Activated CD4-positive, alpha-beta T cell treated with anti-CD3 and anti-CD28 coated beads, Interleukin-2, amount 50 U/mL, for 24 hours (primary cell): ENCODE measurements at places on chromosomes 16 and 17.

- no peak for DNase-seq
Measured at GRCh38 chr16:4763791-4764190, 3.2 kb downstream of the ZNF500 start.

DNA sequence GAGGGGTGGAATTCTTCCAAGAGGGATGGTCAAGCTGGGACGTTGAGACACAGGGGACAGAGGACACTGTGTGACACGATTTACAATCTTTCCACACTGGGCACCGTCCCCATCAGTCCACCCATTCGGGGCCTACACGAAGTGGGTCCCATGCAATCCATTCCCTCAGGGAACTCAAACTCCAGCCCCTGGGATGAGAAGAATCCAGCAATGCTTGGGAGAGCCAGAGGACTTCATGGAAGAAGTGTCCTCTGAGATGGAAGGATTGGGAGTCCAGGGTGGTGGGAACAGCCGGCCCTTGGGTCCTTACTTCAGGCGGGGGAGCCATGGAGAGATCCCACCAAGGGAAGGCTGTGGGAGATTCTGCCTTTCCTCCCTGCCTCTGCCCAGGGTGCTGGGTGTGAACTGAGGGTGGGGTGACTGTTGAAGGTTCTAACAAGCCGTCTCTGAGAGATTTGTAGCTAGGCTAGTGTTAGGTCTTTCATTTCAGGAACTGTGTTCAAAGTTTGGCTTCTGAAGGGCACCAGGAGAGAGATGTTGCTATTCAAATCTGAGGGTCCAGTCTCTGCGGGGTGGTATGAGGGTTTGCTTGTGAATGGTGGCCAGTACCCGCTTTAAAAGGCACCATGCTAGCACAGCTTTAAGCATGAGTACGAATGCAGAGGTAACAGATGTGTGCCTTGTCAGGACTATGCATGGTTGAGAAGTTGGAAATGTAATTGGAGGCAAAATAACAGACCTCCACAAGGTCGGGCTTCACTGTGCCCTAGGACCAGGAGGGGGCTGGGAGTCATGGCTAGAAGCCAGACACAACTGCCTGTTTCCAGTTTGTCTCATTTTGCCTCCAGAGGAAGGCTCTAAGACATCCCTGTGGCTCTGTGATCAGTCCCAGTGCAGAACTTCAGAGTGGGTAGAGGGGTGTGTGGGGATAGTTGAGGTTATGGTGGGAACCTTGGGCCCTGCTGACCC is 1.9 kb downstream of the ATP1B2 start:
- no peak for DNase-seq

DNA sequence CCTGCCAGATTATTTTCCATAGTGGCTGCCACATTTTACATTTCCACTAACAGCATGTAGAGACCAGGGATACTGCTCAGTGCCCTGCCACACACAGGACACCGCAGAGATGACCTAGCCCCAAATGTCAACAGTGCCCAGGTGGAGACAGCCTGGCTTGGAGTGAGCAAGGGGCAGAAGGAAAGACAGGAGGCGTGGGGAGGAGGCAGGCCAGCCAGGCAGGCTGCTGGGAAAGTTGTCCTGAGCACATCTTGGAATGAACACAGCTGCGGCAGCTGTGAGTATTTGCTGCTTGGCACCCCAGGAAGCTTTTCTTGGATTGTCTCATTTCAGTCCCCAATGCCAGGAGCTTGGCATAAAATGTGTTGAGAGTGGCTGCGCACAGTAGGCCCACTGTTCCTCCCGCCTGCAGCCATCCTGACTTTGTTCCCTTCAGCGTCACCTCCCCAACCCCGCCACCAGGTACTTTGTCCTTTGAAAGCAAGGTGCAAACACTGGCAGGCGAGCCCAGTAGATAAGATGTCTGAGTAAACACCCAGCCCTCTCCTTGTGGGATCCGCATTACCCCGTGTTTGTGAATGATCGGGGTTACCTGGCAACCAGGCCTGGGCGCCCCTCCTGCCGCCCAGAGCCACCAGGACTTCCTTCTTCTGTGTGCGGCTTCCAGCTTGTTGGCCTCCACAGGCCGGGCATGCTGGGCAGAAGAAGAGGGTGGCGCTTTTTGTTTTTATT is 114.0 kb downstream of the CMIP start:
- DNase-seq, result no peak

DNA sequence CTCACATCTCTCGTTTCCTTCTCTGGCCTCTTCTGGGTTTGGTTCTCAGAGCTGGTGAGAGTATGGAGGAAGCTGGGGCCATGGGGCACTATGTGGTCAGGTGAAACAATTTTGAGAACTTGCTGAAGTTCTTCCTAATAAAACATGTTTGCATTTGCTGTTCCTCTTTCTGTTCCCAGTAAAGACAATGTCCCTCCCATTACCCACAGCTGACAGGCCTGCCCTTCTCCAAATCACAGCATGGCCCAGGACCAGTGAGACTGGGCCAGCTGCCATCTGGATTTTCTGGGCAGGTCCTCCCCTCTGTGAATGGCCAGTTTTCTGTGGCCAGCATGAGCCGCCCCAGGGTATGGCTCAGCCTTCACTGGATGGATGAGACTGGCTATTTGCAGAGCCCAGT is at the start of gene CD300H:
CD300H (minus strand) TSS at position 113 of the 400 bp plus-strand sequence.
- DNase-seq, result no peak

DNA sequence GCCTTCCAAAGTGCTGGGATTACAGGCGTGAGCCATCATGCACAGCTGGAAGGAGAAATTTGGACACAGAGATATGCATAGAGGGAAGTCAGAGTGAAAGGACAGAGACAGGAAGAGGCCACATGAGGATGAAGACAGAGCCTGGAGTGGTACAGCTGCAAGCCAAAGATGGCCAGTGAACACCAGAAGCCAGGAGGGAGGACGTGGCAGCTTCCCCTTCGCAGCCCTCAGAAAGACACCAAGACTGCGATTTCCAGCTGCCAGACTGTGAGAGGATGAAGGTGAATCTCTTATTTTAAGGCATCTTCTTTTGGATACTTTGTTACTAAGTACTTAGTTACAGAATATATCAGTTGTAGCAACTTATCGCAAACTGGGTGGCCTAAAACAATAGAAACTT is 60.5 kb upstream of the PLCG2 start:
- no peak for DNase-seq

- DNase-seq, result no peak
Measured at GRCh38 chr17:81483085-81483861, 29.3 kb downstream of the ACTG1 start.

DNA sequence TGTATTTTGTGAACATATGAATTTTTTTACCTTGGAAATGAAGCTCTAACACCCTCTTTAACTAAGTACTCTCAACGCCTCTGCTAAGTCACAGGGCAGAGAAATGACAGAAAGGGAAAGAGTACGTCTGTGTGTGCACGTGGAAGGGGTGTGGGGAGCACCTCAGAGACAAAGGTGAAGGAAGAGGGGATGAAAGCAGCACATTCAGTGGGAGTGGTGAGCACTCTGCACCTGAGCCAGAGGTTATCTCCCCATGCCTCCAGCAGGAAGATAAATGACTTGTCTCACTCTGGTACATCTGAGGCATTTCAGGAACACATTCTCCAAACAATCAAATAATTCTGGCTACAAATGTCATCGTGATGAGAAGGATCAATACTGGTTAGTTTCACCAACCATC is 15.0 kb downstream of the GNA13 start:
- no peak for DNase-seq
